Activated CD4-positive, alpha-beta T cell treated with anti-CD3 and anti-CD28 coated beads for 24 hours (primary cell): ENCODE measurements at places on chromosomes 6 and 20.

- no peak for DNase-seq
Measured at GRCh38 chr6:20205722-20206161, 6.5 kb downstream of the MBOAT1 start.

DNA sequence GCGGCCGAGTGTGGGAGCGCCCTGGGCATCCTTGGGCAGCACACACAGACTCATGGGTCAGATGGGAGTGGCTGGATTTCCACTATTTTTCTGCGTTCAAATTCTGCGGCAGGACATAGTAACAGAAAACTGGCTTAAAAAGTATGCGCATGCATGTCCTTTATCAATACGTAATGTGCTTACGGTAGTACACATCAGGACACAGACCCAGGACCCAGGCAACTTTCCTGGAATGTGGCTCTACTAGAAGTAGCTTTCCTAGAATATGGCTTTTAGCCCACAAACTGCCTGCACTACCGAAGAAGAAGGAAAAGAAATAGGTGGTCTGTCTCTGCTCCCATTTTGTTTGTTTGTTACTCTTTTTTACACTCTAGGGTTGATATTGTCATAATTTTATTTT, 43.4 kb upstream of the SHLD1 start:
- DNase-seq = no peak

- no peak for DNase-seq
Measured at GRCh38 chr6:3748208-3749066, 3.1 kb downstream of the PXDC1 start.

DNA sequence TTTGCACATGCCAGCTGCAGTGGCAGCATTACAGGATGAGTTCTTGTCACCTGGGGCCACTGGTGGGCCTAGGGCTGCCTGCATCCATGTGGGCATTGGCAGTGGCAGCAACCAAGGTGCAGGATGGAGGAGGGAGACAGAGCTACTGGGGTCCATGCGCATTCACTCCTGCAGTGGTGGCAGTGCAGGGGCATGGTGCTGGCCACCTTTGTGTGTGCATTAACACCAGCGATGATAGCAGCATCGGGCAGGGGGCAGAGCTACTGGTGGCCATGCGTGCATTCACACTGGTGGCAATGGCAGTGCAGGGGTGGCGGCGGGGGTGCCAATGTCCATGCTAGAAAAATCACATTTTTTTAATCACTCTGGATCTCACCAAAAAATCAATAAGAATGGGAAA, 730.0 kb downstream of the KHDRBS2 start:
- DNase-seq = no peak

DNA sequence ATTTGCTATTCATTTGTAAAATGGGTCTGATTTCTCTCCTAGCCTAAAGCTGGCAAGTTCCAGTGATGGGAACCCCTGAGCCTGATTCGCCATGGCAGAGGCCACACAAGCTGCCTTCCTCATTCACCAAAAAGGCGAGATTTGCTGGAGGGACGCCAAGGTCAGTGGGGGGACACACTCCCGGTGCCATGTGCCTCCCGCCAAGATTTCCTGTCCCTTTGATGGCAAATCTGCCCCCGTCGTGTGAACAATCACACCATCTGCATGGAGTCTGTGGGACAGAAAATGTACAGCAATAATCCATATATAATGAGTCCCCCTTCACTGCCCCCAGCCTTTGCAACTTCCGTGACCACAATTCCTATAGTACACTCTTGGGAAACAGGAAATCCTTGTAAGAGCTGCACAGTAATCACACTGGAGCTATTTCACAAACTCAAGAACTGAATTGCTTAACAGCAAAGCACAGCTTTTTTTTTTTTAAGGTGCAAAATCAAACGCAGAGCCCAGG, 15.7 kb upstream of the IGF2R start:
- DNase-seq = no peak

DNA sequence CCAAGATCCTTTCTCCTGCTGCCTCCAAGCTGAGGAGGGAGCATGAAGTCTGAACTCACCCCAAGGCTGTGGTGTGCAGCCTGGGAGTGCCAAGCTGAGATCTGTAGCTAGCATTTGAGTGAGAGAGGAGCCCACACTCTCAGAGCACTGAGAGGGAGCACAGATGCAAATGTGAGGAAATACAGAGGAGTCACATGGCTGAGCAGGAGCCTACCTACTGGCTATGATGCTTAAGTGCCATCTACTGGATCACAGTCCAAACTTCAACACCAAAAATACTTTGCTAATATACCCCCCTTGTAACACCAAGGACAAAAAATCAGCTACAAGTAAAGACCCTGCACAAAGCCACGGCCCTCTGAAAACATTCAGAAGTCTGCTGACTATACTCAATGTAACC, 94.4 kb upstream of the IMPG1 start:
- DNase-seq = no peak

- no peak for DNase-seq
Measured at GRCh38 chr6:24918641-24919055, 17.1 kb downstream of the RIPOR2 start.

DNA sequence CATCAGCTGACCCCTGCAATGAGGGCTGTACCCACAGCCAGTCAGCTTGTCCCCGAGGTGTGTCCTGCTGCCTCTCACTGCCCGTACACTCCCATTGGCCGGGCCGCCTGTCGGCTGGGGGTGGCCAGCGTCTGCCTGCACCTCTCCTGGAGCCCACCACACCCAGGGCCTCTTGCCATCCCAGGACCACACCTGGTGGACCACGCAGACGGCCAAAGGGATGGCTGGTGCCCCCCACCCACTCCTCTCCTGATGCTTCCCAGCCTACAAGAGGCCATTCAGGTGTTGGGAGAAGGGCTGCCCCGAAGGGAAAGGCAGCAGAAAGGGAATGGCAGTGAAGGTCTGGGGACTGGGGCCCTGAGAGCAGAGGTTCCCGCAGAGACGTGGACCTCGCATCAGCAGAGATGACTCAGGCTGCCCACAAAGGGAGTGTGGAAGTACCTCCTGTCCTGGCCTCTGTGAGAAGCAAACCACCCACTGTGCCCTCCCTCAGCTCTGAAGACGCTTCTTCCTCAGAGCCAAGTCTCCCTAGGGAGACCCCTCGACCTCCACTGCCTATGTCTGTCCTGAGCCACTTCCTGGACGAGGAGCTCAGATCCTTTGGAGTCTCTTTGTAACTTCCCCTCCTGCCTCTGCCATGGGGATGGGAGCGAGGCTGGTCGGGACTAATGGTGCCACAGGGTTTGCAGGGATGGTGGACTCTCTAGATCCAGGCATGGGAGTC, 60.9 kb downstream of the PYGB start:
- DNase-seq = no peak

DNA sequence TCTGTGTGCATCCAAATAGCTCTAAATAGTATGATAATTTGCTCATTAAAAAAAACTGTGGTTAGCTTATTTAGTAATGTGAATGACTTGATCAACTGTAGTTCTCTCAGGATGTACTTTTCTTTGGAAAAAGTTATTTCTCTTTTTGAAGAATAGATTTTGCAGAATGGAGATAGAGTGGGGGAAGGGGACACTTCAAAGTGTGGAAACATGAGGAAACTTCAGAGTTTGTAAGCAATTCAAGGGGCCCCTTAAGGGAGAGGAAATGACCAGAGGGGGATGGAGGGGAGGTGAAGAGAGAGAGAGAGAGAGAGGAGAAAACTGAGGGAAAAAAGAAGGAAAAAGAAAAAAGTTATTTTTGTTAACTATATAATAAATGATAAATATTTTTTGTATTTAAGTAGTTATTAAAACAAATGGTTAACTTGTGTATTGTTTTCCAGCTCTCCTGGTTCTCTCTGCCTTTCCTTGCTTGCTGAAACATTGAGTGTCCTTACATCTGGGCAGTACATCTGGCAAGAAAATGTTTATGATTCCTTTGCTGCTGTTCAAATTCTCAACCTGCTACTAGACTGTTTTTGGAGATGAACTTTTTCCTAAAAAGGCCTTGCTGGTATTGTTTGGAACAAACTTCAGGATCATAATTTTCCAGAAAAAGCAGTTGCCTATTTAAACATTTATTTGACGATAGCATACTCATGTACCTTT, 497.5 kb upstream of the CITED2 start:
- no peak for DNase-seq

- no peak for DNase-seq
Measured at GRCh38 chr6:141028791-141029280, 1103.9 kb upstream of the GJE1 start.

DNA sequence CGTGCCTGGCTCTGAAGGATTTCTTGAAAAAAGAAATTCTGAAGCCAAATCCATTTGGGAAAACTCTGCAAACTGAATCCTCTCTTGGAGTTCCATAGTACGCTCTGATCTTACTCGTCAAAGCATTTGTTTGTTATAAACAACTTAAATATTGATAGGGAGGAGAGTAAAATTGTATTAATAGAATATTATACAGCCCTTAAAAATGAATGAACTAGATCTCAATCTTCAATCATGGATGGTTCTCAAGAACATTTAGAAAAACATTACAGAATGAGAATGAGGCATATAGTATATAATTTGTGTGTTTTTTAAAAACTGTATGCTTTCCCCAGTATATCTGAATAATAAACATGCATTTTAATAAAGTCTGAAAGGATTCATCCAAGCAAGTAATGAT, 24.8 kb downstream of the KCTD20 start:
- DNase-seq = no peak

- DNase-seq = no peak
Measured at GRCh38 chr20:49115564-49115963, 69.5 kb downstream of the CSE1L start.

- no peak for DNase-seq
Measured at GRCh38 chr6:167303675-167304625, 12.8 kb downstream of the UNC93A start.

GRCh38 chr6:167643223-167643622, 183.5 kb upstream of the AFDN start:
- no peak for DNase-seq

- no peak for DNase-seq
Measured at GRCh38 chr20:46984405-46984804, 89.8 kb downstream of the EYA2 start.

DNA sequence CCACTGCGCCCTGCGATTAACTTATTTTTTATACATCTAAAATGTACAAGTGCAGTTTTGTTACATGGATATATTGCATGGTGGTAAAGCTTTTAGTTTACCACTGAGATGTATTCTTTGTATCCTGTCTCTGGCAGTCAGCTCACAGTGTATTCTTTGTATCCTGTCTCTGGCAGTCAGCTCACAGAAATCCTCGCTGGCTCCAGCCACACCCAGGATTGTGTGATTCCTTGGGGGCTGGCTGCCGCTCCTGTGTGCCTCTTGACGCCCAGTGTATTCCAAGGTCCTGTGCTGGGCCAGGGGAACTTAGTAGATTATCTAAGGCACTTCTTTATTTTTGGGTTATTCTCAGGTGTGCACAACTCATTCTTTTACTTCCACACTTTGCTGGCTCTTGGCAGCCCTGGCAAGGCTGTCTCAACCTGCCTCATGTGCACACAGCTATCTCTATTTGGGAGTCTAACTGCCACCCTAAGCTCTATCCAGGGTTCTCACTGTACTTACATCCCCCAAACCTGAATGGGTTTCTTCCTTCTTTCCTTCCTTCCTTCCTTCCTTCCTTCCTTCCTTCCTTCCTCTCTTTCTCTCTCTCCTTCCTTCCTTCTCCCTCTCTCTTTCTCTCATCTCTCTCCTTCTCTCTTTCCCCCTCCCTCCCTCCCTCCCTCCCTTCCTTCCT, 12.4 kb upstream of the RNF24 start:
- no peak for DNase-seq

- no peak for DNase-seq
Measured at GRCh38 chr20:21265261-21266190, 37.6 kb upstream of the XRN2 start.
